ENCODE measurements at places on chromosomes 1 and 21. TPM values are rescaled to one million over a fixed set of nuclear protein-coding genes. Genes with fewer than 3 reads are reported as not detected.

DNA sequence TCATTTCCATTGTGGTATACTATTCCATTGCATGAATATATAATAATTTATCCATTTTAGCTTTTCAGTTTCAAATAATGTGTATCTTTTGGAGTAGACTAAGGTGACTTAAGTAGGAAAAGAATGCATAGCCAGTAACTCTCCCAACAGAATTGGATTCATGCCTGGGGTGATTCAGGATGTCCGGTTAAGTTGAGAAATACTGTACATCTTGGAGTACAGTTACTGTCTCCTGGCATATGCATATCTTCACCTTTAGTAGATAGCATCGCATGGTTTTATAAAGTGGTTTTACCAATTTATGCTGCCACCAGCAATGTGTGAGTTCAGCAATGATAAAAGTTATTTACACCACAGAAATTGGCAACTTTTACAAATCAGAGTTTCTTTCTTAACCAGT is 18.6 kb upstream of the SLC6A9 start:
- no peak for ATAC-seq

DNA sequence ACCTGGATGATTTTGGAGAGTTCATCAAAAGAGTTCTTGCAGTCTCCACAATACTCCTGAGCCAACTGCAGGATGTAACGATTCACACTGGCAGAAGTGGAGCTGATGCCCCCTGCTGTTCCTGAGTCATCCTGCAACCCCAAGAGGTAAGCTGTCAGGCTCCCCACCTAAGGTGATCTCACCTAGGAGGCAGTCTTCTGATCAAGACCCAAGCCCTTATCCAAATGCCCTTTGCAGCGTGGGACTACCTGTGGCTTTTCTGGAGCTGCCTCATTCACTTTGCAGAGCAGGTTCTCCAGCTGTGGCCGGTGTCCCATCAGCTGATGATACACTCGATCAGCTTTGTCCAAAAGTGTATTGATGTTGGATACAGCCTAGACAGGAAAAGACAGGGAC is 96.4 kb downstream of the UBR4 start:
- peak; percentile 66 for ATAC-seq

GRCh38 chr1:24903560-24903954 is 26.5 kb downstream of the RUNX3 start:
- ATAC-seq = no peak

The GJB3 gene
- 61.7 TPM for total RNA-seq

The DLGAP3 gene
- total RNA-seq = 0.28 TPM
